GM12864 (cell line): ENCODE measurements at places on chromosomes 11 and 22.
A peak's percentile ranks its signal among the peaks of the same experiment; 100 is the strongest.

- DNase-seq, result no peak
These were observed 4.3 kb downstream of the SBF1 start for GRCh38 chr22:50470491-50470890.

DNA sequence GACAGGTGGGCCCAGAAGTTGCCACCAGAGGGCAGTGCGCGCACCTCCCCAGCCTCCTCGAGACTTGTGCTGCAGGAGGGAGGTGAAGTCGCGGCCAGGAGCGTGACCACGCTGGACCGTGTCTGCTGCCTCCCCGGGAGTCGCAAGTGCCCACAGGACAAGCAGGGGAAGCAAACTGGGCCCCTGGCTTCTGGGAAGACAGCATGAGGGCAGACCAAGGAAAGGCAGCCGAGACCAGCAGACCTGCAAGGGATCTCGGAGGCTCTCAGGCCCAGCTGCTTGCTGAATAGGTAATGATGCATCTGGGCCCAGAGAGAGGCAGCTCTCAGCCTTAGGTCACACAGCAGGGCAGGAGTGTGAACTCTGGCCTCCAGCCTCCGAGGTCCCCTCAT lies 17.0 kb upstream of the IL2RB start:
- DNase-seq, result peak; percentile 52

GRCh38 chr22:17767233-17768065 lies 6.8 kb downstream of the BID start:
- peak; percentile 74 for DNase-seq

- DNase-seq, result no peak
These were observed 725 bp downstream of the KDM2A start for GRCh38 chr11:67119585-67120391.

- DNase-seq, result no peak
These were observed 27.3 kb downstream of the BCL2L13 start for GRCh38 chr22:17665854-17666253.

GRCh38 chr11:40030867-40031266 lies 1428.6 kb downstream of the LRRC4C start:
- no peak for DNase-seq

GRCh38 chr22:27476318-27476717 lies 325.2 kb downstream of the MN1 start:
- DNase-seq, result no peak

GRCh38 chr11:122293296-122294023 lies 177.4 kb upstream of the BLID start:
- DNase-seq, result no peak

DNA sequence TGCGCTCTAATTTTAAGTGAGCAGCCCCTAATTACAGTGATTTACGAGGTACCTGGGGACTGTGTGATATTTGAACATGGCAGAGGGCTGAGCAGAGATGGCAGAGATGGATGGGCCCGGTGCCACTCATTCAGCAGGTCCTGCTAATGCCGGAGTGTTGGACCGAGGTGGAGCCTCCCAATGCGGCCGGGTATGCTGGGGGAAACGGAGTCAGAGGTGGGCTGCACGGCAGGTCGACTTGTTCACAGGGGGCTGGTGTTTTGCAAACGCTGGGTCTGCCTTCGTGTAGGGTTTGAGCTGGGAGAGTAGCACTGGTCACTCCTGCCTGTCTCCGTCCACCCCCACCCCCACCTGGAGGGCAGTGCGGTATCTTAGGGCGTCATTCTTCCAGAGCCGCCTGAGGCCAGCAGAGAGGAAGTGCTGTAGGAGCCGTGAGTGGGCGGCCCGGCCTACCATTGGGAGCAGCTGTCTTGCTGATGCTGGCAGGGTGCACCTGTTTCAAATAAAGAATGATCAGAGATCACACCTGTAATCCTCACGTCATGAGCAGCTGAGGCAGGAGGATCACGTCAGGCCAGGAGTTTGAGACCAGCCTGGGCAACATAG lies 122.6 kb downstream of the IGLL1 start:
- DNase-seq, result no peak

DNA sequence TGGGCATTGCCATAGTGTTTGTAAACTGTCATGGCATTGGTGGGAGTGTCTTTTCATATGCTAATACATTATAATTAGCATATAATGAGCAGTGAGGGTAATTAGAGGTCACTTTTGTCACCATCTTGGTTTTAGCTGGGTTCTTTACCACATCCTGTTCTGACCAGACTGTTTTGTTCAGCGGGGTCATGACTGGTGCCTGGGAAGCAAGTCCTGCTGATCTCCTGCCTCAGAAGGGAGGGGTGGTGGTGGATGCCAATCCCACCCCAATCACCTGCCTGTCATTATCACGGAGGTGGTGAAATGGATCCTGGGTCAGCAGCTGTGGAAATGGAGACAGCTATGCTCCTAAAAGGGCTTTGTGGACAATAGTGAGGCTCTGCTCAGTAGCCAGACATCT lies 31.2 kb downstream of the IL18 start:
- DNase-seq, result no peak

DNA sequence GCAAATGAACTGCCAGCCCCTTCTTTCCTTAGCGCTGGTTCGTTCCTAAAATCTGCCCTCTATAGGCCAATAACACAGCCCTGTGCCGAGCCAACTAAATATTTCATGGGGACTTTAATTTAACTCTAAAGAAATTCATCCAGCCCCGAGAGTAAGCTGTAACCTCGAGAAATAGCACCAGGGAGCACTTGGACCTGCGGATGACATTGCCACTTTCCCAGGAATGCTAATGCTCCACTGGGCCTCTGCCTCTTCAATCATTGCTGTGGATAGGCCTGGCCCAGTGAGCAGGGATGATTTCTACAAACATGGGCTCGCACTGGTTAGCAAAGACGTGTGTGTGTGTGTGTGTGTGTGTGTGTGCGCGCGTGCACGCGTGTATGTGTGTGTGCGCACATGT lies 95.3 kb upstream of the TBCEL start:
- no peak for DNase-seq

DNA sequence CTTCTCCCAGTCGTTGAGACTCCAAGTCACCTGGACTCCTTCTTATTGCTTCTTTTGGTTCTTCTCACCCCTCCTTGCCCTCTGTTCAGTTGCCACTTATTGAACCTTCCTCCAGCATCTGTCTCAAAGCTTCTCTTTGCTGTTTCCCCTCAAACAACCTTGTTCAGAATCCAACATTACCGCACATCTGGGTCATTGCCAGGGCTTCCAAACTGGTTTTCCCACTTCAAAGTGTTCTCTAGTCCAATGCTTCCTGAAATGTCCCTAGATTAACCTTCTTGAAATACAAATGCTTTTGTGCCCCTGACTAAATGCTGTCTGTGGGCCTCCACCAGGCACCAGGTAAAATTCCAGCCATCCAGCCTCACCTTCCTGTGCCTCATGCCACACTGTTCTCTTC lies 100.8 kb upstream of the TTC12 start:
- no peak for DNase-seq

GRCh38 chr11:75261902-75262361 lies 21.4 kb downstream of the TPBGL start:
- no peak for DNase-seq

- DNase-seq, result no peak
These were observed 16.1 kb upstream of the SYT7 start for GRCh38 chr11:61596990-61597389.

GRCh38 chr22:24871611-24872205 lies 65.7 kb downstream of the SGSM1 start:
- DNase-seq, result no peak

GRCh38 chr22:47148956-47149728 lies 386.7 kb downstream of the TBC1D22A start:
- DNase-seq, result no peak

DNA sequence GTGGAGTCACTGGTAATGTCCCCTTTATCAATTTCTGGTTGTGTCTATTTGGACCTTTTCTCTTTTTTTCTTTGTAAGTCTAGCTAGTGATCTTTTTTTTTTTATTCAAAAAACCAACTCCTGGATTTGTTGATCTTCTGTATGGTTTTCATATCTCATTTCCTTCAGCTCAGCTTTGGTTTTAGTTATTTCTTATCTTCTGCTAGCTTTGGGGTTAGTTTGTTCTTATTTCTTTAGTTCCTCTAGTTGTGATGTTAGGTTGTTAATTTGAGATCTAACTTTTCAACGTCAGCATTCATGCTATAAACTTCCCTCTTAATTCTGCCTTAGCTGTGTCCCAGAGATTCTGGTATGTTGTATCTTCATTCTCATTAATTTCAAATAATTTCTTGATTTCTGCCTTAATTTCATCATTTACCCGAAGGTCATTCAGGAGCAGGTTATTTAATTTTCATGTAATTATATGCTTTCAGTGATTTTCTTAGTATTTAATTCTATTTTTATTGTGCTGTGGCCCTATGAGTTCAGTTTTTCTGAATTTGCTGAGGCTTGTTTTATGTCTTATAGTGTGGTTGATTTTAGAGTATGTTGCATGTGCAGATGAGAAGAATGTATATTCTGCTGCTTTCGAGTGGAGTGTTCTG lies 29.0 kb downstream of the PI4KA start:
- no peak for DNase-seq

GRCh38 chr11:111104185-111104584 lies 141.3 kb upstream of the POU2AF2 start:
- DNase-seq, result no peak

DNA sequence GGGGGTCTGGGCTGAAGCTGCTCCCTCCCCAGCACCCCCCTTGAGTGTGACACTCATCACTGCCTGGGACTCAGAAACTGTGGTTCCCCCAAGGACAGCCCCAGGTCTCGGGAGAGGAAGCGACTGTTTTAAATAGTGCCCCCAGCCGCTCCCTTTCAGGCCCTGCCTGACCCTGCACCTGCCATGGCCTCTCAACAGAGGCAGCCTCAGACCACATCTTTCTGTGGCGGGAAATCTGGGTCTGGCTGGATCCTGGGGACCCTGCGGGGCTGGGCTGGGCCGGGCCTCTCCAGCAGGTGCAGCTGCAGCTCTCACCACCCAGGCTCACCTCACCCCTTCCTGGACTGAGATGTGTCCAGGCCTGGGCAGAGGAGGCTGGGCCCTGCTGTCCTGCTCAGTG lies 3.7 kb upstream of the IGLL1 start:
- DNase-seq, result no peak

- no peak for DNase-seq
These were observed 86.6 kb downstream of the SHANK2 start for GRCh38 chr11:71165771-71166170.

DNA sequence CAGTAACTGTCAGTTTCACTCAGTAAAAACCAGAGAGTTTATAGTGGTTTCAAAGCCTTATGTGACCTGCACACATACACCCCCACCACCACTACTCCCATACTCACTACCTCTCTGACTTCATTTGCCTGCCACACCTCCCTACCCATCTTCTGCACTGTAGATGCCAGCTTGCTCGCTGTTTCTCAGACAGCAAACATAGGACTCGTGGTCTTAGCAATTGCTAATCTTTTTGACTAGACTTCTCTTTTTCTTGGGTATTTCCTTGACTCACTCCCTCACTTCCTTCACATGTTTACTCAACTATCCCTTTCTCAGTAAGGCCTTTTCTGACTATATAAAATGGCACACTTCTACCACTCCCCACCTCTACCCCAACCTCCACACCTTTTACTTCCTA lies 27.8 kb downstream of the CEP295 start:
- no peak for DNase-seq

DNA sequence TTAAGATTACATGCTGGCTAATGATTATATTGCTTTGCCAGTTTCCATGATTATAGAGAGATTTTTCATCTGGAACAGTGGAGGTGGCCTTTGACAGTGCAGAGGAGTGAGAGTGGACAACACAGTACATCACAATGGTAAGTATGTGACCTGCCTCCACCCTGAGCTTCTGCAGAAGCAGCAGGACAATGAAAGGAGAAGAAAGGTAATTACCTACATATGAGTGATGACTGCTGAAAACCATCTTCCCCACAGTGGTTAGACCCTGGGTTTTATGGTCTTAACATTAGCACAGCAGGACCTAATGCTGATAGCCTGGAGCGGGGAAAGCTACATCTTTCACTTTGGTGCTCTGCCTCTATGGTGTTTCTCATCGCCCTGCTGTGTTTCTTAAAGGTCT lies 454.7 kb upstream of the DDI1 start:
- no peak for DNase-seq

- DNase-seq, result no peak
These were observed 9.5 kb downstream of the JAML start for GRCh38 chr11:118215262-118215661.

- no peak for DNase-seq
These were observed 121.1 kb downstream of the PHF21B start for GRCh38 chr22:44888491-44889254.

- DNase-seq, result no peak
These were observed 626.4 kb downstream of the BRD1 start for GRCh38 chr22:49201046-49201970.

GRCh38 chr11:108213784-108214183 lies 8.7 kb downstream of the NPAT start:
- DNase-seq, result no peak

- no peak for DNase-seq
These were observed 1.0 kb downstream of the POU2AF3 start for GRCh38 chr11:111299101-111300026.

- DNase-seq, result no peak
These were observed 71.0 kb upstream of the TP53I11 start for GRCh38 chr11:45021692-45022141.

DNA sequence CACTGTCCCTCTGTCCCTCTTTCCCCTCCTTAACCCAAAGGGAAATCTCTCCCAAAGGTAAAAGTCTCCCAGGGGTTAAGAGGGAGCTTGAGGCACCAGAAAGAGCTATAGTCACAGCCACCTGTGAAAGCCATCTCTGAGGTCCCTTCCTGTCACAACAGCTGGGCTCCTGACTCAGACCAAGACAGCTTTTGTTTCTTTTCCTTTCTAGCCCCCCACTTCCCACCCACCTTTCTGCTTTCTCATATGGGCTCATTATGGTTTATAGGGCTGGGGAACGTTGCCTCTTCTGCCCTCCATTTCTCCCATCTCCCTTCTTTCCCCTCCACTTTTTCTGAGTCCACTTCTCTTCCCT lies 19.1 kb downstream of the MIF start:
- DNase-seq, result no peak

DNA sequence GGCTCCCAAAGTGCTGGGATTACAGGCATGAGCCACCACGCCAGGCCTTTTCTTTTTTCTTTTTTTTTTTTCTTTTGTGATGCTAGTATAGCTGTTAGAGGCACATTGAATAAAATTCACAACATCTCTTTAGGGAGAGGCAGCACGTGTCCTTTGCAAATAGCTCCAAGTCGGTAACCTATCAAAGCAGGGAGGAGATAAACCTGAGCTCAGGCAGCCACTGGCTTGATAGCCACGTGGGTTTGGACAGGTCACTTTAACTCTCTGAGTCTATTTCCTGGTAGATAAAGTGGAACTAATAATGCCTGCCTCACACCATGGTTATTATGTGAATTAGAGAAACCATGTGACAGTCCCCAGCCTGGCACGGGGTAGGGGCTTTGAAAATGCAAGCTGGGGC lies 43.1 kb upstream of the ATXN10 start:
- DNase-seq, result no peak
